Spinal cord (tissue), 10 donors: ENCODE measurements at places on chromosomes 6 and 20.
A peak's percentile ranks its signal among the peaks of the same experiment; 100 is the strongest.

DNA sequence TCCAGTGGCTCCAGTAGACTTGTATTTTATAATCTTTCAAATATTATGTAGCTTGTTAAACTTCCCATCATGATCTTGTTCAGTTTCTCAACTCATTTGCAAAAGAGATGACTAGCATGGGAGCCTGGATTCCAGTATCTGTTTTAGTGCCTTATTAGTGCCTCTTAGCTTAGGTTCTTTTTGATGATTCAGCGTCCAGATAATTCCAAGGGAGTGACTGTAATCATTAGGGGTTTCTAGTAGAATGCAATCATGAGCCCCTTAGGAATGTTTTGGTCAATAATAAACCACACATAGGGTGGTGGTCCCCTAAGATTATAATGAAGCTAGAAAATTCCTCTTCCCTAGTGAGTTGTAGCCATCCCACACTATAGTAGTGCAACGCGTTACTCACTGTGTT, 7.0 kb downstream of the CD2AP start:
- H3K4me3 ChIP-seq: no peak overlapping the region
- H3K4me1 ChIP-seq: no peaks in the 10 kb centered on the region
- no peaks in the 10 kb centered on the region for H3K27me3 ChIP-seq
- no peak overlapping the region for H3K27ac ChIP-seq

DNA sequence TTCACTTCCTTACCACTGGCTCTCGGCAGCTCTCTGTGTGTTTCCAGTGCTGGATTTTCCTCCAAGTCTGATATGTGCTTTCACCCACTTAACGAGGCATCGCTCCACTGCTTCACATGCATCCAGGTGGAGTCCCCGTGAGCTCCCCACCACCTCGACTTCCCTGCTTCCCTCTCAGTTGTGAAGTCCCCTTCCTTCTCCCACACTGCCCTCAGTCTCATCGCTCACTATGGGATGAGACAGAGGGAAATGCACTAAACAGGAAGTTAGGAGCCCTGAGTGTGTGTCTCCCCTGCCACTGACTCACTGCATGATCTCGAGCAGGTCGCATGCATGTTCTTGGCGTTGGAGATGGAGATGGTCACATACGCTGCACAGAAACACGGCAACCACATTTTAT, 84.0 kb downstream of the MTHFD1L start:
- no peak overlapping the region for H3K27ac ChIP-seq
- no peak overlapping the region for H3K4me3 ChIP-seq
- no peaks in the 10 kb centered on the region for H3K27me3 ChIP-seq
- no peak for DNase-seq
- peaks cover 31% of the 10 kb centered on the region for H3K36me3 ChIP-seq
- H3K4me1 ChIP-seq: no peaks in the 10 kb centered on the region

DNA sequence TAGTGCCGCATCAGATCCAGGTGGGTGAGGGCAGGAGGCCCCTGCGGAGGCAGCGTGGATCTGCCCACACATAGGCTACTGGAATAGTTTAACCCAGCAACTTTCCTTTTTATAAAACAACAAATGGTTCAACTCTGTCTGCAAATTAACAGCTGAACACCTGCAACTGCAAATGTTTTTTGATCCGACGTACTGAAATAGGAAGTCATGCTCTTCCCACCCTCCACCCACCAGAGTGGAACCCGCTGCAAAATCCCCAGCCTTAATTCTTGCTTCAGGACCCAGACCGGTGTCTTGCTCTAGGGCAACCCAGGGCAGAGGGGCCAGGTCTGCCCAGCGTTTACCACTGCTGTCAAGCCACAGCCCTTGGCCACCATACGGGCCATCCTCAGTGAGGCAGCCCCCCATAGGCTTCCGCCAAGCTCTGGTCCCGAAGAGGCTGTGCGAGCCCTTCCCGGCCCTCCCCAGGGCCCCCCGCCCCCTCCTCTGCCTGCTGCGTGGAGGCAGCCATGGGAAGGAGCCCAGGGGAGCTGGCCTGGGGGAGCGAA, 334.3 kb downstream of the ZFAND3 start:
- H3K4me1 ChIP-seq: peaks cover 40% of the 10 kb centered on the region
- H3K4me3 ChIP-seq: no peak overlapping the region
- no peak for DNase-seq
- H3K36me3 ChIP-seq: peaks cover 41% of the 10 kb centered on the region
- H3K27ac ChIP-seq: no peak overlapping the region

GRCh38 chr20:56443654-56444540, 24.5 kb upstream of the RTF2 start:
- H3K27me3 ChIP-seq: no peaks in the 10 kb centered on the region
- H3K27ac ChIP-seq: no peak overlapping the region
- H3K4me3 ChIP-seq: no peak overlapping the region
- peak; percentile 18 for DNase-seq
- H3K4me1 ChIP-seq: peaks cover 8% of the 10 kb centered on the region
- H3K36me3 ChIP-seq: no peaks in the 10 kb centered on the region

DNA sequence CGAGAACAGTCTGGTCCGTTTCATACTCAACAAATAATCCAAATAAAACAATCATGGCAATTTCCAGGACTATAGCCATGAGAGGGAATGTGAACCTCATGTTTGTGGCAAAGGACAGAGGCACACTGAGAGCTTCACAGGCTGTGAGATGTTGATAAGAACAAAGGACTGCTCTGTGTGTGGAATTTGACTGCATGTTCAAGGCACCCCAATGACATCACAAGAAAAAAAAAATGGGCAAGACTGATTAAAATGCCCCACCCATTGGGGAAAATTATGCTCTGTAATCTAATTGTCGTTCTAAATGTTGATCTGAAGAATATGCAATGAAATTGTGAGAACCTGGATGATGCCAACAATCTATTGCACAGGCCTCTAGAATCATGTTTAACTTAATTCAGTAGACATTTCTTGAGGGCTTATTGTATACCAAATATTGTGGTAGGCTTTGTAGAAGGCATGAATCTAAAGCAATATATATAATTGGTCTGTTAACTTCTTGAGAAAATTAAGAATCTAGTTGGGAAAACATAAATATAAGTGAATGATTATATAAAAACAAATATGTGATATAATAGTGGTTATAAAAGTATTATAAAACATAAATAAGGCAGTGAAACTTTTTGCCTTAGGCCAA, at the start of gene RHAG:
Gene RHAG (minus strand): TSS at position 127 of the 637 bp plus-strand sequence. CDS start 27 bp downstream, at position 100.
- DNase-seq: no peak
- no peak within 1 kb of the TSS for H3K27ac ChIP-seq
- H3K36me3 ChIP-seq: no peaks in the 10 kb centered on the region

- peak overlapping the region; percentile 3 for H3K27ac ChIP-seq
- peak; percentile 90 for DNase-seq
- no peaks in the 10 kb centered on the region for H3K27me3 ChIP-seq
- H3K4me1 ChIP-seq: peaks cover 8% of the 10 kb centered on the region
These were observed 252.0 kb downstream of the HIVEP2 start for GRCh38 chr6:142692942-142693341.
